Natural killer cell treated with Interleukin-12 subunit alpha and Interleukin-12 subunit beta and Interleukin-15 and Interleukin-18, amount 100 ng/mL, for 72 hours (primary cell): ENCODE measurements at places on chromosomes 3 and 15. TPM values are rescaled to one million over a fixed set of nuclear protein-coding genes. Genes with fewer than 3 reads are reported as not detected.

GRCh38 chr3:110165370-110165743, 828.0 kb upstream of the DPPA4 start:
- DNase-seq = no peak

DNA sequence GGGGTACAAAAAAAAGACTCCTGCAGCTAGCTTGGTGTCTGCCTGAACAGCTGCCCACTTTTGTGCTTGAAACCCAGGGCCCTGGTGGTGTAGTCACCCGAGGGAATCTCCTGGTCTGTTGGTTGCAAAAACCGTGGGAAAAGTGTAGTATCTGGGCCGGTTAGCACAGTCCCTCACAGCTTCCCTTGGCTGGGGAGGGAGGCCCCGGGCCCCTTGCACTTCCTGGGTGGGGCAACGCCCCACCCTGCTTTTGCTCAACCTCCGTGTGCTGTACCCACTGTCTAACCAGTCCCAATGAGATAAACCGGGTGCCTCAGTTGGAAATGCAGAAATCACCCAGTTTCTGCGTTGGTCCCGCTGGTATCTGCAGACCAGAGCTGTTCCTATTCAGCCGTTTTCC, 211.7 kb upstream of the ZPLD1 start:
- no peak for DNase-seq

DNA sequence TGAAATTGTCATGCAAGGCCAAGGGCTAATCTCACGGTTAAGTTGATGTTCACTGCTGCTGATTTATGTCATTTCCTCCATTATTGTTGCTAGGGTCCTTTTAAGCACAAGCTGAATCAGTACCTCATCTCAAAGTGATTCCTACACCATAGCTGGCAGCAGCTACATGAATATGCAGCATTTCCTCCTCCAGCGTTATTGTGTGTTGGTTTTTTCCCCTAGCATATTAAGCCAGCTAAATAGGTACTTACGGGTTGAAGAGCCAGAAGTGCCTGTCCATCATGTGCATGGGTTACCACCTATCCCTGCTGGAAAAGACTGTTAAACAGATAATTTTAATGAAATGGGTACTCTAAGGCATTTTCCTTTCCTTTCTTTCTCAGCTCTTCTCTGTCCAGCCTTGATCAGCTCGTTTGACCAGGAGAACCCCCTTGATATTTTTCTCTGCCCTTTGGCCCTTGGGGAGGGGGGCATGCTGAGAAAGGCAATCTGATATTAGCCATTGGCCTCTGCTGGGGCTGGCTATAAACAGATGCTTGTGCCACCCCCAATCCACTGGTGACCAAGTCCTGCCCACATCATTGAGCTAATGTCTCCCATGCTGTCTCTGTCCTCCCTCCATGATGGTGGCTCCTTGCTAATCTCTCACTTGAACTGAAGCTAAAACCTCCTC, 115.6 kb upstream of the PLXNA1 start:
- DNase-seq = no peak

CD276 gene
- total RNA-seq = 0.90 TPM
